Activated CD8-positive, alpha-beta memory T cell treated with anti-CD3 and anti-CD28 coated beads, Interleukin-2, amount 50 U/mL, for 4 hours (primary cell): ENCODE measurements at places on chromosomes 12 and 14.
A peak's percentile ranks its signal among the peaks of the same experiment; 100 is the strongest.

DNA sequence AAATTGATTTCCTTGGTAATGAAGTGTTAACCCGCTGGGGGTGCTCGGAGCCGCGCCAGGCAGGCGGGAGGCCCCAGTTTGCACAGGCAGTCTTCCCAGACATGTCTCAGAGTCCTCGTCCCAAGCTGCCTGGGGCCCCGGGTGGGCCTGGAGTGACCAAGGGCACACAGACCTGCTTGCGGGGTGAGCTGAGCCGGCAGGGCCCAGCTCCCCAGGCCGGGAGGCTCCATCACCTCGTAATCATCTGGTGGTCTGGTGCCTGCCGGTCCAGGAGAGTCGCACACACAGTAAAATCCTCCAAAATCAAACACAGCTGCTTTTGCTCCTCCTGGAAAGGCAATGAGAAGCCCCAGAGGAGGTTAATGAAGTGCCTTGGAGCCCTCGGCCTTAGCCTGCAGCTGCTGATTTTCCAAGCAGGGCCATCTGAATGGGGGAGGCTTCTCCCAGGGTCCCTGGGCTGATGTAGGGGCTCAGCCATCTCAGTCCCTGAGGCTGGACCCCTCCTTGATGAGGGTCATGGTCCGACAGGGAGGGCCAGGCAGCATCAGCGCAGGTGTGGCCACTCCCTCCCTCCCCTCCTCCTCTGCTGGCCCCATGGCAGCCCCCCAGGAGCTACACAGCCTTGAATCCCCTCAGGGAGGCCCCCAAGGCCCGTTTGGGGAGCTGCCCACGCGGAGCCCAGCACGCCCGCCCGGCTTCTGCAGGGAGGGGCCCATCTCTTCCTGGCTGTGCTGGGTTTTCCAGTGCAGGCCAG is 39.4 kb upstream of the FBRSL1 start:
- no peak for DNase-seq

DNA sequence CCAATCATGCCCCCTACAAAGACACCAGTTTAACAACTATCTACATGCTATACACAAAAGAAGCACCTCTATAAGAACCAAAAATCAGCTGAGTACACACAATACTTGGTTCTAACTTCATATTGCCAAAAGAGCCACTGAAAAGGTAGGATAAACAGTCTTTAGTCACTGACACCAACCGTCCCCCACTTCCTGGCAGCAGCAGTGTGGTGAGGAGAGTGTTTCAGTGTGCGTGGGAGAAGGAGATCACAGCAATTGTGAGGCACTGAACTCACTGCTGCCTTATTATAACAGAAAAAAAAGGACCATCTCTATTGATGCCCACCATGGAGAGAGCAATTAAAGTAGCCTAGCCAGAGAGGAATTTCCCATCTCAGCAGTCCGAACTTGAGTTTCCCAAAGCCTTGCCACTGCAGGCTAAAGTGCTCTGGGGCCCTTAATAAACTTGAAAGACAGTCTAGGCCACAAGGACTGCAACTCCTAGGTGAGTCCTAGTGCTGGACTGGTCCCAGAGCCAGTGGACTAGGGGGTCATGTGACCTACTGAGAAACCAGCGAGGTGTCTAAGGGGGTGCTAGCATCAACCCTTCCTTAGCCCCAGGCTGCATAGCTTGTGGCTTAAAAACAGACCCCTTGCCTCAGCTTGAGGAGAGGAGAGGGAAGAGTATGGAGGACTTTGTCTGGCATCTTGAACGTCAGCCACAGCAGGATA is 37.1 kb upstream of the LMNTD1 start:
- peak; percentile 31 for DNase-seq

DNA sequence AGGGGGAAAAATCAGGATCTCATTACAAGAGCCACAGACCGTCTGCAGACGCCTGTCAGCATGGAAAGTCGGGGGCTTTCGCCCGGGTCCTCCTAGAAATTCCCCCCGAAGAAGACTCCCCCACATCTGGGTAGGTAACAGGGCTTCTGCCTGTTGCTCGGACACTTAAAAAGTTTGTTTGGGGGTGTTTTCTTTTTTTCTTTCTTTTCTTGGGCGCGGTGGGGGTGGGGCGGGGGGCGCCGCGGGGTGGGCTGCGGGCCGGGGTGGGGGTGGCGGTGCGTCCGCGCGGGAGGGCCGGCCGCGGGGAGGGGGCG is 358 bp downstream of the ELK3 start:
- no peak for DNase-seq

DNA sequence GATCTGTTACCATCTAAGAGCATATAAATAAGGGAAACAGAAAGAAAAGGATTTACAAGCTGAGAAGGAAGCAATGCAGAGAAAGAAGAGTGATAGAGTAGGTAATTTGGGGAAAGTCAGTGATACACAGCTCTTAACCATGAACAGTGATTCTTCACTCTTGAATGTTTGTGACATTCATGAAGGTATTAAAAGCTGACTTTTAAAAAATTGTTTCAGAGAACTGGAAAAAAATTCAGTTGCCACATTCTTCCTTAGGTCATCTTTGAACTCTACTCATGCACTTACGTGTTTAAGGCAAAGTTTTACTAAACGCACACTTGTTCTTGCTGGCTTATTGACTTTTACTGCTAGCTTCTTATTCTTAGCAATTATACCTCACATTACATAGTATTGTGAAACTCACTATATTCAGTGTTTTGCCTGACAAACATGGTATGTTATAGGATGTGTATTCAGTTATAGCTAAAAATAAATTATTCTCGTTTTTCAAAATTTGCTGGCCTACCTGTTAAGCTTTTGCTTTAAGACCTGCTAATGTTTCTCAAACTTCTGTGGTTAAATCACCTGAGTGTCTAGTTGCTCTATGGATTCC is 10.9 kb downstream of the HIF1A start:
- DNase-seq, result no peak

DNA sequence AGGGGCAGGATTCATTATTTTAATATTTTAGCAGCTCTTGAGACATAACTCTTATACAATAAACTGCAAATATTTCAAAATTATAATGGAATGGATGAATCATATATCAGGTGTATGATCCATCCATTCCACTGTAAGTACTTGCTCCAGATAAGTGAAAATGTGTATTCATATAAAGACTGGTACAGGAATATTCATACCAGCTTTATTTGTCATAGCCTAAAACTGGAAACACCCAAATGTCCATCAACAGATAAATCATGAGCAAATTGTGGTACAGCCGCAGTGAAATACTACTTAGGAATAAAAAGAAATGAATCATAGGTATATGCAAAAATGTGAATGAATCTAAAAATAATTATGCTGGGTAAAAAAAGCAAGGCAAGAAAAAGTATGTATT is 263.6 kb upstream of the SYT10 start:
- DNase-seq, result no peak

DNA sequence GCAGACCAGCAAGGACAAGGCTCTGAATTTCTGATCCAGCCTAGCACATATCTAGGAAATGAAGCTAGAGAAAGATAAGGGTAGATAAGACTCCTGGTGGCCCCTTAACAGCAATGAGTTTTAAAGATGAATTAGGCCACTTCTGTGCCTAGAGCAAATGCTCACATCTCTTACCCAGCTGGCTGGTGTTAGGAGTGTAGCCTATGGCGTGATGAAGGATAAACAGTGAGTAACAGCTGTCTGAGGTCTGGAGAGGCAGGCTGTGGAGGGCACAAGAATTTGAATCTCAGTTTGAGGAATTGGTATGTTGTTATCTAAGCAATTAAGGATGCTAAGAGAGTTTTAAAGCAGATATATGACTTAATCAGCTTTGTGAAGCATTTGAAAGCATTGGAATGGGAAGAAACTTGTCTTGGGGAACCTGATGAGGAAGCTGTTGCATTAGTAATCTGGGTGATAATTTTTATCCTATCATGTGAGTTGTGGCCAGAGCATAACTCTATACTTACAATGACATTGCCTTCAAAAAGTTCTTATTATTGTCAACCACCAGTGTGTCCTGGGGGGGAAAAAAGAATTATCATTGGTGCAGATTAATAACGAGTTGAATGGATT is 161.8 kb downstream of the SRGAP1 start:
- DNase-seq, result no peak

GRCh38 chr12:9351136-9351535 is 142.9 kb upstream of the PZP start:
- no peak for DNase-seq

DNA sequence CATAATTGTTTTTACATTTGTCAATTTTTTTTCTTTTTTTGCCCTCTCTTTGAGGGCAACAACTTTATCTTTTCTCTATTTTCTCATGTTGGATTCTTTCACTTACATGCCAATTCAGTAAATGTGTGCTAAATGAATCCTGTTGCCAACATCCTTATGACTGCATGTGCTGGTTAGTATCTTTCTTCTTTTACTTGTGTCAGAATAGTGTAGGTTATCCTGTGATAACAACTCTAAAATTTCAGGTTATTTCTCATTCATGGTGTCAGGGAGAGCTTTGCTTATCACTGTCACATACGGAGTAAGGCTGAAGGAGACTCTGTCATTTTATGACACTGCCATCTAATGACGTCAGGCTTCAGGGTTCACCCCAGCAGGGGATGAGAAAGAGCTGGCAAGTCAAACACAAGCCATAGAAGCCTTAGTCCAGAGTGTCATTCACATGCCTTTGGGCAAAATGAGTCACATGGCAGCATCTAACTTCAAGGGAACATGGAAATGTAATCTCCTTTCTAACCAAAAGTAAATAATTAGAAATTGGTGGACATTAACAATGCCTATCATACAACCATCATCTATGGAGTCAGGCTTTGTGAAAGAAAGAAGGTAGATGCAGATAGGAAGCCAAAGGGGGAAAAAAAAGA is 242.5 kb upstream of the ATP2B1 start:
- DNase-seq, result no peak

DNA sequence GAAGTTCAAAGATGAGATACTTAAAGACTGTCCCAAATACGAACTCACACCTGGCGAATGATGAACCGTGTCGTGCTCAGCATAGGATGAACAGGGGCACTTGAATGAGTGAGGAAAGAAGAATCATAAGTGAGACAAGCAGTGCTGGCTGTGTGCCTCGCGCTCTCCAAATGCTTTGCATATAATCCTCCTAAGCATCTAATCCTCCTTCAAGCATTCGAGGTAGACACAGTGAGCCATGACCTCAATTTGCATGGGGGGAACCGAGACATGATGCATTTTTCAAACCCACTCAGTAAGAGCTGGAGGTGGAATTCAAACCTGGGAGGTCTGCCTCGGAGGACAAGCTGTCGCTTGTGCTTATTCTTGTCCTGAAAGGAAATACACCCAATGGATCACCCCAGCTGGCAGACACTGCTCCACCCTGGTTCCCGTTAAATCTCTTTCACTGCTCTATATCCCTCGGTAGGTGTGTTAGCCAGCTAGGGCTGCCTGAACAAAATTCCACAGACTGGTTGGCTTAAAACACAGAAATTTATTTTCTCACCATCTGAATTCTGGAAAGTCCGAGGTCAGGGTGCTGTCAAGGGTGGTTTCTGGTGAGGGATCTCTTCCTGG is 274.0 kb downstream of the SLC15A4 start:
- no peak for DNase-seq

GRCh38 chr12:117105902-117106301 is 6.7 kb upstream of the TESC start:
- no peak for DNase-seq

DNA sequence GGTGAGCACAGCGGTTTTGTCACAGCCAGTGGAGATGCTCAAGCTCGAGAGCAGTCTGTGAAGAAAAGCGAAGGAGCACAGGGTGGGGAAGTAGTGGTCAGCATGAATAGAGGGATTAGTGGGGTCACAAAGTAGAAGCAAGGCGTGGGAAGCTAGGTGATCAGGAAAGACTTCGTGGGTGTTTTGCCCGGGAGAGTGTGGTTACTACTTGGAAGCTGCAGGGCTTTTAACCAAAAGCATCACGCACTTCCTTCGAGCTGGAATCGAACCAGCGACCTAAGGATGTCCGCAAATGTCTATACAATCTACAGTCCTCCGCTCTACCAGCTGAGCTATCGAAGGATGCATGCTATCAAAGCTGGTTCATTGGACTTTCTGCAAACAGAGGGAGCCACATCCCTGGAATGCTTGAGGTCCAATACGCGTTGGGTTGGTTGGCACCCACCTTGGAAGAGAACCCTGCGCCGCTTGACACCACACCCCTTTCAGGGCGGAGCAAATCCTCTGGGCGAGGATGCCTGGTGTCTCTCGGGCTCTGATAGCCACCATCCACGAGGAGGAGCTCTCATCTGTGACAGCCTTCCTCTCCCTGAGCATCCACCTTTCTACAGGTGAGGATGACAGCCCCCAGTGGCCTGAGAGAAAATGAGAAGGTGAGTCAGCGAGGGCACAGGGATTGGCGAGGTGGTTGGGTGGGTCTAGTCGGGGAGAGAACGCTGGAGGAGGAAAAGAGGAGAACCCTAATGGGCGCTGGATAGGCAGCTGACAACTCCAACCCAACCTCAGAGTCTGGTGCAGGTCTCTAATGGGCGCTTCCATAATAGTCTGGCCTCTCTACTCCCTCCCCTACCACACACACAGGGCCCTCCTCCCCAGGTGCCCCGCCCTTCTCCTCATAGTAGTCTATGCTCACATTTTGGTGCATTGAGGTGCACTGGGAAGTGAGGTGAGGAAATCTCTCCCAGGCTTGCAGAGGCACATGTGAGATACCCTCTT is 16.0 kb upstream of the OR6S1 start:
- no peak for DNase-seq

- no peak for DNase-seq
Measured at GRCh38 chr12:98446682-98447081, 68.7 kb upstream of the TMPO start.

DNA sequence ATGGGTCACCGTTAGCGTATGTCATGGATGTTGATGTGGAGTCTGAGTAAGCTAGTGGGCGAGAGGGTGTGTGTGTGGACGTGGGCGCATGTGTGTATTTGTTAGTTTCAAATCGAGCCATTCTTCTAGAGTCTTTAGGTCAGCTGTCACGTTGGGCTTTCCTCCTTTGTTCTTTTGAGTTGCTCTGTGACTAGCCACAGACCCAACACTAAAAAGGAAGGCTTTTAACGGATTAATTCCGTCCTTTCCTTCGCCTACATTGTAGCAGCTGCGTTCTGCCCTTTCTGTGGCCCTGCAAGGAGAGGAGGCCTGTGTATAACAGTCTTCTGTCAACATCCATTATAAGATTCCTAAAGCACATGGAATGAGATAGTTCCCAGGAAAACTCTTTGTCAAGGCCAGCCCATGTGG is 117.2 kb upstream of the DNM1L start:
- DNase-seq, result no peak

GRCh38 chr12:49161092-49161795 is 27.6 kb downstream of the TUBA1A start:
- DNase-seq, result no peak

GRCh38 chr12:115577401-115577800 is 700.1 kb downstream of the MED13L start:
- no peak for DNase-seq

- no peak for DNase-seq
Measured at GRCh38 chr12:7289743-7290142, 14.1 kb upstream of the ACSM4 start.

GRCh38 chr12:89756585-89757398 is 48.2 kb upstream of the ATP2B1 start:
- no peak for DNase-seq

DNA sequence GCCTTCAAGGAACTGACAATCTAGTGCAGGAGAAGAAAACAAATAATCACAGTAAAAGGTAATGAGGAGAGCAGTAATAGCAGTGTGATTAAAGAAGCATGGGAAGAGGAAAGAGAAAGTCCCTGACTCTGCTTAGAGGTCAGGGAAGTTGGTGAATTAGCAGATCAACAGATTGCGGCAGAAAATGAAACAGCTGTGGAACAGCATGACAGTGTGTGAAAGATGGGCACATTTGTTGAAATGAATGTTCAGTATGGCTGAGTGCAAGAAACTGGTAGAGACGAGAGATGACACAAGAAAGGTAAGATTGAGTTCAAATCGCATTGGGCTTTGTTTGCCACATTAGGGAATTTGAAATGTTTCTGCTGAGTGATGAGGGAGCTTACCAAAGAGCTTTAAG is 63.7 kb upstream of the RASSF8 start:
- no peak for DNase-seq

- no peak for DNase-seq
Measured at GRCh38 chr12:30631740-30632139, 63.9 kb downstream of the IPO8 start.
